ENCODE measurements at places on chromosomes 7 and 10. TPM values are rescaled to one million over a fixed set of nuclear protein-coding genes. Genes with fewer than 3 reads are reported as not detected.

DNA sequence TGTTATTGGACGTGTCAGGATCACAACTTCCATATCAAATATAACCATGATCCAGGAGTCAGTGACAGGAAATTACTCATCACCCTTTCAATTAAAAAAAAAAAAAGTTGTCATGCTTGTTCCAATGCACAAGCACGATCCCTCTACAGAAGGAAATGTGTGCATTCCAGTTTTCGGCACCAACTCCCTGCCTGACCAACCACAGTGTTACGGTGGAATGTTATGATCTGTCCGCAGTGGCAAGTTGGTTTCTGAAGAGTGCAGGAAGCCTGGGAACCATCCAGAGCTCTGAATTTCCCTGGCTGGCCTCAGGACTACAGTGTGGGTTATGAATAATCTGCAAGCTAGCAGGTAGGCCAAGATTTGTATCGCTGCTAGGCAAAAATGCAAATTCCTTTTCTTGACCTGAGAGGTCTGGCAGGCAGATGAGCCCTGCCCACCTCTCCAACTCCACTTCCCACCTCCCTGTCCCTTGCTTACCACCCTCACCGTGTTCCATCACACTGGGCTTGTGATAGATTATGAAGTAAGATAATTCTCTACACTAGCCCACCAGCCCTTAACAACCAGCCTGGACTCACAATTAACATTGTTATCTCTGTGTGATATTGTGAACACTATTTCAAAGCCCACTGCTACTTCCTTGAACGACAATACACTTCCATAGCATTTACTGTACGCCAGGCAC, 20.4 kb downstream of the FRMPD2 start:
- no peak for DNase-seq

The RNF133 gene
- polyA plus RNA-seq, result 0.18 TPM

DNA sequence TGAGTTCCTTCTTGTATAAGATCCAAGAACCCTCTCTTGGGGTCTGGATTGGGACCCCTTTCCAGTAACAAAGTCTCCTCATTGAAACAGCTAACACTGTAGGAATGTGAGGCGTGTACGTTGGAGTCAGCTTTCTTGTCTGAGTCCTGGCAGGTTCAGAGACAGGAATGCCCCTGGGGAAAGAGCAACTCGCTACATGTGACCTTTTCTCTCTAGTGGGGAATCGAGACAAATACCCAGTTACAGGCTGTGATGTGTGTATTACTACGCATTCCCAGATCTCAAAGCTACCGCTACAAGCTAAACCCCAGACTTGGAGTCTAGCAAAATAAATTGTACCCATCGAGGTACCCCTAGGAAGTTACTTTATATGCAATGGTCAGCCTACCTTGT, 85.6 kb upstream of the FRMD4A start:
- no peak for DNase-seq

The TDRD1 gene
- polyA plus RNA-seq, result 0.05 TPM

- no peak for DNase-seq
These were observed 117.9 kb upstream of the TMEM168 start for GRCh38 chr7:112908086-112908485.
